Activated T-cell treated with anti-CD3 and anti-CD28 coated beads for 48 hours (primary cell): ENCODE measurements at places on chromosomes 7 and 10.

- DNase-seq = no peak
Measured at GRCh38 chr7:78141522-78142281, 343.1 kb downstream of the PHTF2 start.

- DNase-seq = no peak
Measured at GRCh38 chr10:72895236-72895850, 1.8 kb downstream of the OIT3 start.

DNA sequence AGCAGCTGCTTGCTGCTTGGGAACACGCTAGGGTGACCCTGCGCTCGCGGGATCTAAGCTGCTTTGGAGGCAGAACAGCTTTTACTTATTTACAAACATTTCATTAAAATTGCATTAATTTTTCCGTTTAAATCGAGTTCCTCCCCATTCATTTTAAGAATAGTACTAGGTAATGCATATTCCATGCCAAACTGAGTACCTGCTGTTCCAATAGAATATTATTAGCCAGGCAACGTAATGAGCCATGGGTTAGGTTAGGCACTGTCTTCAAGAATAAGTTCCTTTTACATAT is 860 bp downstream of the EXOC6 start:
- no peak for DNase-seq

- DNase-seq = no peak
Measured at GRCh38 chr7:119969763-119970162, 303.2 kb upstream of the KCND2 start.

GRCh38 chr7:47685712-47686376 is 103.9 kb upstream of the TNS3 start:
- no peak for DNase-seq
